ENCODE measurements at places on chromosomes 7 and 10. TPM values are rescaled to one million over a fixed set of nuclear protein-coding genes. Genes with fewer than 3 reads are reported as not detected.

NPFFR1 gene
- not detected for total RNA-seq

GRCh38 chr7:901388-902154 is 25.2 kb downstream of the GET4 start:
- DNase-seq: peak; percentile 81

DNA sequence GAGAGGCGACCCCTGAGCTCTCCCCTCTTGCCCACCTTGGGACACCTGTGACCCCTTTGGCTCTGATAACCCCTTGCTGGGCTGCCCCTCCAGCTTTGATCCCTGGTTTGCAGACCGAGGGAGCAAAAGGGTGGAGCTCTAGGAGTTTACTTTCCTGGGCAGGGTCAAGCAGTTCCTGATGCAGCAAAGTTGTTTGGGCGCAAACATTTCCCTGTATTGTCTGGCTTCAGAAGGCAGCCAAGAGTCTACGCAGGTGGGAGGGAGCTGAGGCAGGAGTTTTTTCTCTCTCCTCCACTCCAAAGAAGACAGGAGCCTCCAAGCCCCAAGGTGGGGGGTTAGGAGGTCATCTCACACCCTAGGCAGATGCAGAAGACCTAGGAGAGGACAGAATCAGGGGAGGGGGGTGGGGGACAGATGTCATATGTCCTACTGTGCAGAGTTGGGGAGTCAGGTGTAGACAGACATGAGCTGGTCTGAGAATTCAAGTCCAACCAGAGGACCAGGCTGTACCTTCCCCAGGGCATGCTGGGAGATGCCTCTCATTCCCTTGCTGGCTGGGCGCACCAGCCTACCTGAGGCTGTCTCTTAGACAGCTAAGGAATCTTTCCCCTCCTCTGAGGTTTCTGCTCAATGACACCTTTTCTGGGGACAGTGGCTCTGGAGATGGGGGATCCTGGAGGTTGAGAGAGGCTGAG is 20.5 kb downstream of the TMEM270 start:
- DNase-seq: no peak

DNA sequence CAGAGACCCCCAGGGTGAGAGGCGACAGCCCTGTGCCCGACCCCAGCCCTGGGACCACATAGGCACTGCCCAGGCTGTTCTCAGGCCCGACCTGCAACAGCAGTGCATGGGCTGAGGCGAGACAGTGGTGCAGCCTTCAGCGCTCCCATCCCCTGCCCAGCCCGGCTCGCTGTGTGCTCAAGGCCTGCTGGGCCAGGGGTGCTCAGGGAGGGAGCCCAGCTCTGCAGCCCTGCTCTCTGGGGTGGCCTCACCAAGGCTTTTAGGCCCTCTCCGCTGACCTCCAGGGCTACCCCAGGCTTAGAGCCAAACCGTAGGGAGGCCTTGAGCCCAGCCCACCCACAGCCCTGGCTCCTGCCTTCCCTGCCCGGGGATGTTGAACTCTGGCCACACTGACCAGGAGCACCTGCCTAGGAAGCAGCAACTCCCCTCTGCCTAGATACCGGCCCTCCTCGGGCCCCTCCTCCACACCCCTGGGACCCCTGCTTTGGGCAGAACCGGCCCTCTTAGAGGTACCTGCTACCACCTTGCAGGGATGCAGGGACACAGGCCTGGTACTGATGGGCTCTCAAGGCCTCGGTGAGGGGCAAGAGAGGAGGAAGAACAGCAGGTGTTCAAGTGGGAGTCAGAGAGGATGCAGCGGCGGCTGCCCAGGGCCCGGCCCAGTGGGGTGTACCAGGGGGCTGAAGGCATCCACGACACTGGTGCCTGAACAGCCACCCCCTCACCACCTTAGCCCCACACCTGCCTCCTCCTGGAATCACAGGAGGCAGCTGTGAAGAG is 231.5 kb downstream of the ELFN1 start:
- DNase-seq: no peak

- DNase-seq: no peak
These were observed 186.3 kb downstream of the PRPF18 start for GRCh38 chr10:13773043-13773442.

GRCh38 chr10:100401631-100402328 is 54.7 kb downstream of the SCD start:
- no peak for DNase-seq

DNA sequence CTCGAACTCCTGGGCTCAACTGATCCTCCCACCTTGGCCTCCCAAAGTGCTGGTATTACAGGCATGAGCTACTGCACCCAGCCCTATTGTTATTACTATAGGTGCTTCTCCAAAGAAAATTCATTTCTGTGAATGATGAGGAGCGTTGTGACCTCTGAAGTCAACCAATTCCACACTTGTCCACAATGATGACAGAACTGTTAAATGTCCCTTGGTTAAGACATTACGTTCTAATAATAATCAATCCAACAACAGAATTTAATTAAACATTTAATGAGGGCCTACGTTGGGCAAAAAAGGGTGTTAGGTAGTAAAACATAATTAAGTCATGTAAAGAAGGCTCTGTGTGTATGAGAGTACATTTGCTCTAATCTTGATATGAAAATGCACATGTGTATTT is 18.2 kb downstream of the POLR3A start:
- DNase-seq: no peak
